NCI-H524 (cell line): ENCODE measurements at places on chromosomes 6 and 20.

DNA sequence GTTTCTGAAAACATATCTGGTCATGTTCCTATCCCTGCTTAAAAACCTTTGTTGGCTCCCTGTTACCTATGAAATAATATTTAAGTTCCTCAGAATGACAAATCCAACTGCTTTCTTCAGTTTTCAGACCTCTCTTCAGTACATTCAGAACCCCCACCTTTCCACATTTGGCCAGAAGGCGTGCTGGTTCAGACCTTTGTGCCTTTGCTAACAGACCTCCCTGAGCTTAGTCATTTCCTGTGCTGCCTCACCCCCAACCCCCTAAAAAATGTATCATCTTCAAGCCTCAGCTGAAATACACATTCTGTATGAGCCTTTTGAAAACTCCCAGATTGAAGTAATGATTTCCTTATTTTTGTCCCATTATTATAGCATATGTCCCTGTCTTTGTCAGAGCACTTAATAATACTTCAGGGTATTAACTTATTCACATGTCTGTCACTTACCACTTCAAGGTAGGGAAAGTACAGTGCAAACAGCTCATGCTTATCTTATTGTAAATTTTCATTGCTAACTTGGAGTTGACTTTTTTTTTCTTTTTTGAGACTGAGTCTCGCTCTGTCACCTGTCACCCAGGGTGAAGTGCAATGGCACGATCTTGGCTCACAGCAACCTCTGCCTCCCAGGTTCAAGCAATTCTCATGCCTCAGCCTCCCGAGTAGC is 19.7 kb downstream of the FAM217A start:
- DNase-seq: peak; percentile 61

GRCh38 chr6:72857791-72858585 is 236.1 kb downstream of the KCNQ5 start:
- no peak for DNase-seq

- DNase-seq: peak; percentile 17
Measured at GRCh38 chr6:94323853-94324252, 904.5 kb upstream of the EPHA7 start.

GRCh38 chr20:43994486-43995100 is 79.9 kb downstream of the TOX2 start:
- DNase-seq: no peak

GRCh38 chr6:71452697-71453370 is 164.2 kb downstream of the OGFRL1 start:
- no peak for DNase-seq

DNA sequence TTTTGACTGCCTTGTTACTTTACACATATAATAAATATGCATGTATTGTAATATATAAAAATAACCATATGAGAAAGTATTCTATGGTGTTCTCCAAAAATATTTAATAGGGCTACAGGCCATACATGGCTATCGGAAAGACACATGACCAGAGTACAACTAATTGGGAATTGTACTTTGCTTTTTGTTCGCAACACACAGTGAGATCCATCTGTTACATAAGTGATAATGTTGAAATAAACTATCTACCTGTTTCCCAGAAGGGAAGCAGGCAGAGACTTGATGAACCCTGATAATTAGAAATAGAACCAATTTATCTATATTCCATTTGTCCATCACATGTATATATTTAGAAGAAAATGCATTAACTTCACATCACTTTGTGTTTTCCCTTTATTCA is 344.0 kb upstream of the PLCB4 start:
- DNase-seq: no peak

- DNase-seq: no peak
Measured at GRCh38 chr20:34525709-34526416, 9.6 kb downstream of the DYNLRB1 start.

- no peak for DNase-seq
Measured at GRCh38 chr20:33687370-33687915, 1.3 kb upstream of the E2F1 start.

DNA sequence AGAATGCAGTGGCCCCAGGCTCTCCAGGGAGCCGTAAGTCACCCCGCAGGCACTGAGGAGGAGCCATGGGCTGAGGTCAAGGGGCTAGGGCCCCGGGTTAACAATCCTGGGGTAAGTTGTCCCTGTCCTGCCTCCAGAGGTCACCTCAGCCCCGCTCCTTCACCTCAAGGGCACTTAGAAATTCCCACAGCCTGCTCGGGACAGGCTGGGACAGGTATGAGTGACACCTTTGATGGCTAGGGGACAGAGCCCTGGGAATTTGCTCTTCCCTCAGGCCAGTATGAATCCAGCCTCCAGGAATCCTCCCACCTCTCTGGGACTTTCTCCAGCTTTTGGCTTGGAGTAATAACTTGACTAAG is 3.5 kb upstream of the GRM4 start:
- DNase-seq: no peak

DNA sequence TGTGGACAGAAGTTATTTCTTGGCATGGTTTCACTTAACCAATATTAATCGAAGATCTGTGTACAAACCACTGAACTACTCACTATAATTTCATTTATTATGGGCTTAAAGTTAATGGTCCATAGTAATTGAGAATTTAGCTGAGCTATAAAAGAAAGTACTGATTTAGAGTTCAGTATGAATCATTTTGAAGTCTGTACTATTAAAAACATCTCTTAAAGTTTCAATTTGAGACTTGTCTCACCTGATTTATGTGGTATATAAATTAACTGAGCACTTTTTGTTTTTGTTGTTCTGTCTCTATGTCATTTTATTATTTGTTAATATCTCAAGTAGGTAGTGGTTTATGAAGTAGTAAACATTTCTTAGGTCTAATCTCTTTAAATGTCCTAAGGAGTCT is 24.9 kb downstream of the KPNA5 start:
- no peak for DNase-seq

DNA sequence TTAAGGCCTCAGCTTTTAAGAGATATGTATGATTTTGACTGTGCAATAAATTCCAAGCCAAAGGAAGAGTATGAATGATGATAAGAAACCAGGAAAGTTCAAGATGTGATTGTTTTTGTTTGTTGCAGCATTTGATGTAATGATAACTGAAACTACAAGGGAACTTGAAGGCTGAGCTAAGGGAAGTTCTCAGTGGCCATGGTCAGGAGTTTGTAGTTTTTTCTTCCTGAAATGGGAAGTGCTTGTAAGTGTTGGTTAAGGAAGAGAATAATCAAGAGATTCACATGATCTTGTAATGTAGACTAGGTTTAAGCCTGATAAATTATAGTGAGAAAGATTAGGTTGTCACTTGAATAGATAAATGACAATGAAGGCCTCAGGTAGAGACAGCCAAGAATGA is 53.4 kb downstream of the PTCHD4 start:
- DNase-seq: no peak
